Activated naive CD4-positive, alpha-beta T cell (primary cell): ENCODE measurements at places on chromosomes 7 and 10.

DNA sequence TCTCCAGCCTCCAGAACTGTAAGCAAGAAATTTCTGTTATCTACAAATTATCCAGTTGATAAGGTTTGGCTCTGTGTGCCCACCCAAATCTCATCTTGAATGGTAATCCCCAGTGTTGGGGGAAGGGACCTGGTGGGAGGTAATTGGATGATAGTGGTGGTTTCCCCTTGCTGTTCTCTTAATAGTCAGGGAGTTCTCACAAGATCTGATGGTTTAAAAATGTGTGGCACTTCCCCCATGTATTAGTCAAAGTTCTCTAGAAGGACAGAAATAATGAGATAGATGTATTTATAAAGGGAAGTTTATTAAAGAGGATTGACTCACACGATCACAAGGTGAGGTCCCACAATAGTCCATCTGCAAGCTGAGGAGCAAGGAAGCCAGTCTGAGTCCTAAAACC is 56.2 kb upstream of the APBB1IP start:
- no peak for DNase-seq

GRCh38 chr10:61050120-61050745 is 106.2 kb upstream of the RHOBTB1 start:
- no peak for DNase-seq

GRCh38 chr7:77537778-77538280 is 734 bp downstream of the PTPN12 start:
- no peak for DNase-seq

DNA sequence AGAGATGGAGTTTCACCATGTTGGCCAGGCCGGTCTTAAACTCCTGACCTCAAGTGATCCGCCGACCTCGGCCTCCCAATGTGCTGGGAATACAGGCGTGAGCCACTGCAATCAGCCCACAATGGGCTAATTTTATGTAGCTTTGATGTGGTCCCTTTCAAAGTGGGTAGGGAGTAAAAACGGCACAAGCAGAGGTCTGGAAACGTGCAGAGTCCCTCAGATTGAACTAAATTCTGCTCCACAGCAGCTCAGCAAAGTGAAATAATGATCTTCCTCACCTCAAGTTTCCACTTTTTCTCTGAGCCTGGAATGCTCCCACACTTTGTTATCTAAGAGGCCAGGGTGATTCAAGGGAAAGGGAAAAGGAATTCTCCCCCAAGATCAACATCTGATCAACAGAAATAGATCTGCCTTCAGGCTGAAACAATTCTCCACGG is 6.1 kb downstream of the CCDC3 start:
- DNase-seq: no peak

DNA sequence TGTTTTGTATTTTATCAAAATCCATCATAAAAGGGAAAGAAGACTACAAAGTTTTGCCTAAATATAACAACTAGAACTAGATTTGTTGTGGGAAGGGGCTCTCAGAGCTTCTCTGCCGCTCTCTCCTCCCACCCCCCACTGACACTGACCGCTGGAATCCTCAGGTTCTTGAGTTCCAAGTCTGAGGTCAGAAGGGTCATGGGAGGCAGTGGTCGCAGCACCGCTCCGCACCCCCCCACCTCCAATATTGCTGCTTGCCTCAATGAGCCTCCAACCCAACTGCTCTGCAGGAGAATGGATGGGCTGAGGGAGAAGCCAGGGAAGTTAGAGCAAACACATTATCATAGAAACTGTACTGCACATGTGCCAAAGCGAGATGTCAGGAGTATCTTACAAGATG is 359.4 kb downstream of the GRID1 start:
- no peak for DNase-seq

- DNase-seq: peak; percentile 27
These were observed 95.4 kb downstream of the FAM53B start for GRCh38 chr10:124648738-124649137.

DNA sequence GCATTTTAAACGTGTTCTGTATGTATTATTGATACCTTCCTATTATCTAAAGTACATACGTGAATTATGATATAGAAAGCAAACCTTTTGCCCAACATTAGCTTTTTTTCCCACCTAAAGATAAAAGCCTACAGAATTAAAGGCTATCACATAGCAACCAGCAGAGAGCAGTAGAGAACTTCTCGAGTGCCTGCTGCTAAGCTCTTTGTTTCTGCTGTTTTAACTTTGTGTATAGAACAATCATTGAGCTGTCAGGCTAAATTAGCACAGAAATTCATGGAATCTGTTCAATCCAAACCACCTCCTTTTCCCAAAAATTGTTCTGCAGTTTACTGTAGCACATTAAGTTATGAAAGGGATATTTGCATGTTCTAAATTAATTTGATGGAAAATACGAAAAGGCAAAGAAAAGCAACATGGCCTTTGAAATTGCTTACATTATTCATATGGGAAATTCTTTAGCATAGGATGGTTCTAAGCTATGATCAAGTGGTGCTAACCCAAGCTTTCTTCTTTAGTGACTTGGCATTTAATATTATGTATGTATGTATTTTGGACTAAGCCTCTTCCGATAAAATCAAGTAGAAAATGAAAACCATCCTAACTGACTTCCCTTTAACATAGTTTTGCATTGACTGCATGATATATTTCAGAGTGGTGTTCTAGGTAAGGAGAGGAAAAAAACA is 1288.5 kb downstream of the GATA3 start:
- no peak for DNase-seq

DNA sequence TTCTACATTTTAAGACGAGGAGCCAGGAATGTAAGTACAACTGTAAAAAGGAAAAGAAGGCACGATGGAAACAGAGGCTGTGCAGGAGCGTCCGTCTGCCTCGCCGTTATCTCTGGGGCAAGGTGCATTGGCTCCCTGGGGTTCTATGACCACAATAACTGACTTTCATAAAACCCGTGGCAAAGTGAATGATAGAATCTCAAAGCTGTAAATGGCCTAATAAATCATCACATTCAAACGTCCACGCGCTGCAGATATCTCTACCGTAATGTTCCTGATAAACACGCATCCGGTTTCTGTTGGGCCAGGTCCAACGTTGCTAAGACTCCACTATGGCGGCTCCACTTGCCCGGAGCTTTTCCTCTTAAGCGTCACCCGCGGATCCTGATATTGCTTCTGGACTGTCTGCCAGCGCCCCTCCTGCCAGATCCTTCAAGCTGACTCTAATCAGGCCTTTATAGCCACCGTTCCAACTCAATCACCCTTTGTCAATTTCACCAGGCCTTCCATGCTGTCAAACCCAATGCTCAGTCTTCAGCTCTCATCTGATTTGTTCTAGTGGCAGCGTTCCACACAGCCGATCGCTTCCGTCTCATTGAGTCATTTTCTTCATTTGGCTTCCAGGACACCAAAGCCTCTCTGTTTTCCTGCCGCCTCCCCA is 265.6 kb upstream of the FOXK1 start:
- no peak for DNase-seq

DNA sequence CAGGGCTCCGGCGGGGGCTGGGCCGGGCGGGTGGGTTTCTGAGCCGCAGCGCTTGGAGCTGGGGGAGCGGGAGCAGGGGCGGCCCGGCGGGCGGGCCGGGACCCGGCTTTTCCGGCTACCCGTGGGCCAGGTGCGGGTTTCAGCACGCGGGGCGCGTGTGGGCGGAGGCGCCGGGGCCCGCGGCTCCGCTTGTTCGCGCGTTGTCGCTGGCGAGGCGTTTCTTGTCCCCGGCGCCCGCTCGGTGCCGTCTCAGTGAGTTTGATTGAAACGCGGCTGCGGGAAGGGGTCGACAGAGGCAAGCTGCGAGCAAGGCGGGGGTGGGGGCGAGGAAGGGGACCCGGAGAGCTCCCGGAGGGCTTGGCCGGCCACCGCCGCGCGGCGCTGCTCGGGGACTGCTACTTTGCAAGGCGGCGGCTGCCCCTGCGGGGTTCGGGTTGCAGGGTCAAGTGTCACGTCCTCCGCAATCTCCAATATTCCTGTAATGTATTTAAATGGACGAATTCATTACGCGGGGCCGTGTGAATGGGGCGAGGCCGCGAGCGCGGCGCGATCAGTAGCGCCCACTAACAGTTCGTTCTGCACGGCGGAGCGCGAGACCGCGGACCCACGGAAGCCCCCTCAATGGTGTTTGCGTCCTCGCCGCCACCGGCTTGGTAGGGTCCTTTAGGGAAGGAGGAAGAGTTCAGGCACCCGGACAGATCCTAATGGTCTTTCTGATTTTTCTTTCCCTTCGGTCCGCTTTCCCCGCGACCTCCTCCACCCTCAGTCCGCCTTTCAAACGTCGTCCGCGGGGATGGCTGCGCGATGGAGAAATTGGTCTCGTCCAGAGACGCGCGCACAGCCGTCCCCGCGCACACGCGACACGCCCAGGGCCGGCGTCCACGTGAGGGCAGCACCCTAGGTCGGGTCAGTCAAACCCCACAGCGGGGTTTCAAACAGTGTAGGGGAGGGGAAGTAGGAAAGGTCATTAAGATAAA is 76.9 kb downstream of the INSIG1 start:
- no peak for DNase-seq

GRCh38 chr7:87059525-87060287 is at the start of gene ELAPOR2:
Gene ELAPOR2 (minus strand): TSS chr7:87059654. CDS start chr7:87059513, 141 bp downstream.
- peak; percentile 39 for DNase-seq

DNA sequence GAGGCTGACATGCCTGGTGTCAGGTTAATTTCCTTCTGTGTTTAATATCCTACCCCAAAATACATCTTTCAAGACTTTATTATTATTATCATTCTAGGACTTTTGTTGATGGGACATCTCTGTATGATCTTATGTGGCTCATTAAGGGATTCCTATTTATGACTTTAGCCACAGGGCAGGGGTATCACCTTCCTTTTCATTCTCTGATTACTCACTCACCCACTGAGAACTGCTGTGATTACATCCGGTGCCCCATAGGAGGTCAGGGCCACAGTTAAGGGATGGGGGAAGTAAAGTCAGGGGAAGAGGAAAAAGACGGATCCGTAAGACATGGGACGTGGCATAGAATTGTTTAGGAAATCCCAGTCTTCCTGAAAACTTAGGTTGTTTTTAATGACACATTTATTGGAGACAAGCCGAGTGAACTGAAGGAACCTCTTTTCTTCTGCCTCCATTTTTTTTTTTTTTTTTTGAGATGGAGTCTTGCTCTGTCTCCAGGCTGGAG is 61.0 kb upstream of the PITRM1 start:
- DNase-seq: no peak

DNA sequence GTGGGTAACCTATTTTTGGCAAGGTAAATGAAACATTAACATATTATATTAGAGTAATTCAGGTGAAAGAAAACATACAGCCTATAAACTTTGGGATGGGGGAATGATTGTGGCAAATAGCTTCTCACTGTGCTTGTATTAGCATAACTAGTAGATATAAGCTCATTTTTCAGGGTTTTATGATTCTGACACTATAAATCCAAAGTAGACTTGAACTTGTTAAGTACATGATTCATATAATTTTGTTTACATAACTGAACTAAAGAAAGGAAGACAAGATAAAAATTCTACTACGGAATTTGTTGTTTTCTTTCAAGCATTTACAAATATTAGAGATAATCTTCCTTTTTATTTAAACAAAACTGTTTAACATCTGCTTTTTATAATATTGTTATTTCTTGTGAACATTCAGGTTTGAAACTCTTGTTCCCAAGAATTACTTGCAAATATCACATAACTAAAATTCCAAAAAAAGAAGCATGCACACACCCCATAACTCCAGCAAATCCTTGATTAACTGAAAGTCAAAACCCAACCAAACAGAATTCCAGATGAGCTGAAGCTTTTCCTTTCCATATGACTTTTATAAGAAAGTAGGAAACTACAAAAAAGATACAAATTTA is 142.3 kb downstream of the JAZF1 start:
- no peak for DNase-seq

DNA sequence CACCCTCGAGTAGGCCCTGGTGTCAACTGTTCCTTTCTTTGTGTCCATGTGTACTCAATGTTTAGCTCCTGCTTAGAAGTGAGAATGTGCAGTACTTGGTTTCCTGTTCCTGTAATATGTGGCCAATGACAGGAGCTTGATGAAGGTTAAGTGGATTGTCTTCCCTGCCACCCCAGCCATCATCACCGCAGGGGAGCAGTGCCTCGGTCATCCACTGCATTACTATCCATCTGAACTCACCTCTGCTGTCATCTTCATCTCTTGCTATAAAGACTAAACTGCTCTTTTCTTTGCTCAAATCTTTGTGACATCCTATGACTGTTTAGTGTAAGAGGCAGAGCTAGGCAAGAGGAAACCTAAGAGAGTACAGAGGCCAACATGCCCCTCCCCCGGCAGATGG is 15.6 kb downstream of the ITIH2 start:
- DNase-seq: no peak

DNA sequence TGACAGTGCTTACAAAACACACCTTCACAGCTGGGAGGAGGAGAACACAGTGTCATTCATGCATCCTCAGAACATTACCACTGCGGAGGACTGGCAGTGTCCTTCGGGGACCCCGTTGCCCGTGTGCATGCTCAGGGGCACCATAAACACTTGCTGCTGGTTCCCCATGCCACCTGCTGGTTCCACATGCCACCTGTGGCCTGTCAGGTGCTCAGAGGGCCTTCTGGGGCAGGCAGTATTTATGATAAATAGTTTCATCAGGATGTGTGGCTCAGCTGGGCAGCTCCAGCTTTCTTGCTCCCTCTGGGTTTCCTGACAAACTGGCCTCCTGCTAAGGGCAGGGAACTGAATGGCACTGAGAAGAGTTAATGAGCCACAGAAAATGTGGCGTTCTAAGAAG is 32.1 kb downstream of the CELF2 start:
- no peak for DNase-seq

- DNase-seq: no peak
These were observed 122.8 kb downstream of the GALNT17 start for GRCh38 chr7:71254751-71255150.

DNA sequence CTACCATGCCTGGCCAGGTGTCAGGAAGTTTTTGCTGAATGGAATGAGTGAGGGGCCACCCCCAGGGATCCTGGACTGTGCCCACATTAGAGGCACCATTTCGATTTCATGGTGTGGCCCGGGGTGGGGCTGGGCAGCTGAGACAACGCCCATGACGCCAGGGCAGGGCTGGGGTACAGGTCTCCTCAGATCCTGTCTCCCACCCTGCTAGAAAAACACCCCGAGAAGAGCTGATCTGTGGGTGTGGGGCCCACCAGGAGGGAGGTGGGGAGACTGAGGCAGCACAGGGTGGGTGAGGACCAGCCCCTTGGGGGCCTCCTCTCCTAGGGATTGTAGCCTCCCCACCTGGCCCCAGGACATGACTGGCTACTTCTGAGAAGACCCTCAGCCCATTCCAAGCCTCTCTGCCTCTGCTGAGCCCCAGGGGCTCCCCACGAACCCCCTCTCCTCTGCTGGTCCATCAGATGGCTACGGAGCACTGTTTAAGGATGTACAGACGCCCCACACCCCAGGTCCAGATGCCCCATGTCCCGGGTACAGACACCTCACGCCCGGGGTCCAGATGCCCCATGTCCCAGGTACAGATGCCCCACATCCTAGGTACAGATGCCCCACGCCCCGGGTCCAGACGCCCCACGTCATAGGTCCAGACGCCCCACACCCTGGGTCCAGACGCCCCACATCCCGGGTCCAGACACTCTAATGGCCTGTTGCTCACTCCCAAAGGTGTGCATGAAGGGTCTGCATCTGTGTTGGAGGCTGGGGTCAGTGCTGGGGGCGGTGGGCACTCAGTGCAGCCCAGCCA is 99.4 kb downstream of the MICALL2 start:
- no peak for DNase-seq
